ENCODE measurements at places on chromosomes 7 and 10. TPM values are rescaled to one million over a fixed set of nuclear protein-coding genes. Genes with fewer than 3 reads are reported as not detected.

ZFYVE27 gene
- total RNA-seq = 13.8 TPM

RGR gene
- not detected for total RNA-seq

ZNF746 gene
- total RNA-seq = 9.4 TPM

SNCG gene
- 27.5 TPM for total RNA-seq

PLAU gene
- total RNA-seq = 3.8 TPM

ALOX5 gene
- 6.7 TPM for total RNA-seq

OPALIN gene
- total RNA-seq = under 0.01 TPM

GIMAP8 gene
- total RNA-seq = 6.1 TPM

DOCK4 gene
- total RNA-seq = 3.5 TPM

AGMO gene
- total RNA-seq = 0.57 TPM

STOX1 gene
- total RNA-seq = 10.3 TPM

CYP2W1 gene
- total RNA-seq = 0.09 TPM

DNA sequence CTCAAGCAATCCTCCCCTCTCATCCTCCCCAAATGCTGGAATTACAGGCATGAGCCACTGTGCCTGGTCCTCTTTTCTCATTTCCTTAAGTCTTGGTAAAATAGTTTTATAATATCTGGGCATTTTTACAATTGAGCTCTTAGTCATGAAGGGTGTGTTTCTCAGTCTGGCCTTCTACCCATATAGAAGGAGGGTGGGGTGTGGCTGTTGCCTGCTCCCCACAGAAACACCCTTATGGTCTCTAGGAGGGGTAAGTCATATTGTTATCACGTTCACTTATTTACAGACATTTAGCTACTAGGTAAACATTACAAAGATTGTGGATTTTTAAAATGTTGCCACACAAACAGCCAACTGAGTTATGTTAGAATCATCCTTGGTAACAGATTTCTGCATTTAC is 6.7 kb upstream of the OTUD1 start:
- DNase-seq = no peak

- DNase-seq = no peak
Observed at GRCh38 chr7:118517275-118517674, 292.8 kb downstream of the ANKRD7 start.

GRCh38 chr7:128349466-128349825 is 5.7 kb upstream of the RBM28 start:
- DNase-seq = no peak

- DNase-seq = no peak
Observed at GRCh38 chr7:136709876-136710275, 158.6 kb upstream of the CHRM2 start.

- DNase-seq = no peak
Observed at GRCh38 chr10:104300736-104301292, 31.8 kb downstream of the GSTO2 start.

- no peak for DNase-seq
Observed at GRCh38 chr10:100705139-100705538, 40.2 kb upstream of the PAX2 start.

DNA sequence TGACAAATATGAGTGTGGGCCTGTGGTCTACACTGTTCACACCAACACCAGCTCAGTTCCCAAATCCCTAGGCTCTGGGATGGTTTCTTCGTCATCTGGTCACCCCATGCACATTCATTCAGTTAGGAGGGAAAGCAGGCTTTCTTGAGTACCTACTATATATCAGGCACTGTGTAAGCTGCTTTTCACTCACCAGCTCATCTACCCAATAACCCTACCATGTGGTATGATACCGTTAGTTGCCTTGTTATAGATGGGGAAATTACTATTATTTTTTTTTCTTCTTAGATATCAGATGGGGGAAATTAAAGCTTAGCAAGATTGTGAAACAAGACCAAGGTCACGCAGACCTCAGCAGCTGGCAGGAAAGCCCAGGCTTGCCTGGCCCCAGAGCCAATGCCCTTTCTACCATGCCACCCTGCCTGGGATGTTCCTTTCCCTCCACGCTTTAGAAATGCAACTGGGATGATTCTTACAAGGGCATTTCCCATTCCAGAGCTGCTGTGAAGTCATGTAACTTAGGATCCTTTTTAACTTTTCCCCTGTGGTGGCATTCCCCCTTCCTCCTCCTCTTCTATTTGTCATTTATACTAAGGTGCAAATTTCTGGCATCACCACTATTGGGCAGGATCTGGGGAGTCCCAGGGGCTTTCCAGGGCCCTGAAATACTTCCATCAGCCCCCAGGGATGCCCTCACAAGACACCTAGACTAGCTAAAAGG is 93.1 kb upstream of the EFCAB10 start:
- no peak for DNase-seq

DNA sequence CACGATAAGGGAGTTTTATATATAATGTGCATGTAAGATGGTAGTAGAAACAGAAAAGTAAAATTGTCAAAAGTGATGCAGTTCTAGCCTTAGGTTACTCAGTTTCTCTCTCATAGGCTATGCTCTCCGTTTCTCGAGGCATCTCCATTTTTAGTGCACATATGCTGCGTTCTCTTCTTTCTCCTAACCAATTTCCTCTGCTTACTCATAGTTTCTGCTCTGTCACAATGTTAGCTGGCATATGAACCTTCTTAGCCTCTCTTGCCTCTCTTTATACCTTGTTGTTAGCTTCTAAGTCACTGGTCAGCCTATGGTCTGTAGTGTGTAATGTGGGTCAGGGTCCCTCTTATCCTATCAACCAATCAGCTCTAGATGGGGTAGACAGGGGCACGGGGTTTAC is 280.6 kb upstream of the ETV1 start:
- no peak for DNase-seq

DNA sequence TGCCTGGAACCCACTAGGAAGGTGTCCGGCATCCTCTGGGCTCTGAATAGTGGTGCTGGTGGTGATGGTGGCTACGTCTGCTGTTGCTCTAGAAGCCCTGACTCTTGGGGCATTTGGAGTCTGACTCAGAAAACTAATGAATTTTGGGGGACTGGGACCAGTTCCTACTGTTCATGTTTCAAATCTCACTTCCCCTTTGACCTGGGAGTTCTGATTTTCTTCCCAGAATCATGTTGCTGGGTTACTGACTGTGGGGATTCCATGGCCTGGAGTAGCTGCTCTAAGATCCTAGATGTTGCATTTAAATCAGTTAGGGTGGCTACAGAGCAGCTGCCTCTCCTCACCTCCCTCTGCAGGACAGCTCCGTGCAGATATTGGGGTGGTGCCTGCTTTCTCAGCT is 3.2 kb downstream of the TSPAN33 start:
- DNase-seq = no peak

GRCh38 chr10:130787243-130787642 is 524.3 kb downstream of the TCERG1L start:
- no peak for DNase-seq

DNA sequence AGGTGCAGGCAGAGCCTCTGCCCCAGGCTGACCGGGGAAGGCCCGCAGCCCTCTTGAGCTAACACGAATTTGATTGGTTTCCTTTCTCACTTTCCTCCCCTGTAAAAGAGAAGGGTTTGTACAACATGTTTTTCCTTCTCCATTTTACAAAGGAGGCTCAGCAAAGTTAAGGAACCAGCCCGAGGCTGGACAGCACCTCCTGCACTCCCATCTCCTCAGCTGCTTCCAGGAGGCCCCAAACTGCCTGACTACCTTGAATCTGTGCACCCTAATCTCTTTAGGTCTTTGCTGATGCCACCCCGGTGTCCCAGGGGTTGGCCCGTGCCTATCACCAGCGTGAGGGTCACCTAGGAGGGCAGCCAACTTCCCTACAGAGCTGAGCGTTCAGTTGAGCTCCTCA is 4.2 kb downstream of the ALKBH4 start:
- DNase-seq = no peak

DNA sequence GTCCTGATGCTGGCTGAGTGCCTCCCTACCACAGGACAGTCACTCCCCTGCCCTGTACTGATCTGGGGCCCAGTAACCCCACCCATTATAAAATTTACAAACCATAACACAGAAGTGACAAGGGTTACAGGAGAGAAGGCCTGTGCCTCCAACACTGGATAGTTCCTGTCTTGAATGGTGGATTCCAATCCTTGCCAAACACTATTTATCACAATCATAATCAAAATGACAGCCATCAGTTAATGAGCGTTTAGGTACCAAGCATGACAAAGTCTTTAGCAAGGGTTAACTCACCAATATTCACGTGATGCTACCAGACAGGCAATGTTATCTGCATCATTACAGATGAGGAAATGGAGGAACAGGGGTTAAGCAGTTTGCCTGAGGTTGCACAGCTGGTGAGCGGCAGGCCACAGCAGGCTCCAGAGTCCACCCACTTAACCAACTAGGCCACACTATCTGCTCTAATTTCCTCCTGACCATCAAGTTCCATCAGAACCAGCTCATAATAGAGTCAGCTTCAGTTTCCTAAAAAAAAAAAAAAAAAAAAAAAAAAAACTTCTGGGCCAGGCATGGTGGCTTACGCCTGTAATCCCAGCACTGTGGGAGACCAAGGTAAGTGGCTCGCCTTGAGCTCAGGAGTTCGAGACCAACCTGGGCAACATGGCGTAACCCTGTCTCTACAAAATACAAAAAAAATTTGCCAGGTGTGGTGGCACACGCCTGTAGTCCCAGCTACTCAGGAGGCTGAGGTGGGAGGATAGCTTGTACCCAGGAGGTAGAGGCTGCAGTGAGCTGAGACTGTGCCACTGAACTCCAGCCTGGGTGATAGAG is 14.2 kb downstream of the PDLIM1 start:
- no peak for DNase-seq

DNA sequence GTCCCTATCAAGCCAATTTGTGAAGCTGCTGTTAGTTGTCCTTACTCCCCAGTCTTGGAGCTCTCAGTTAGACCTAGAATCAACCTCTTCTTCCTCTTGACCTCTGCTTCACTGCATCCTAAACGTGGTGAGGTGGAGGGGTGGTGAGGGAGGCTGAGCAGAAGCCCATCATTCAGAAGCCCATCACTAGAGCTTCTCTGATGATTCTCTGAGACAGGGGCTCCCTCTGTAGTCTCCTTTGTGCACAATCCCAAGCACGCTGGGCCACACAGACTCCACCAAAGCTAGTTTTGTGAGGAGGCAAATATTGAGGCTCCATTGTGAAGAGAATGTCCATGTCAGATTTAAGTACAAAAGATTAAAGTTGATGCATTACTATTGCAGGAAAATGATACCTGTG is 163.8 kb upstream of the PRSS1 start:
- no peak for DNase-seq

DNA sequence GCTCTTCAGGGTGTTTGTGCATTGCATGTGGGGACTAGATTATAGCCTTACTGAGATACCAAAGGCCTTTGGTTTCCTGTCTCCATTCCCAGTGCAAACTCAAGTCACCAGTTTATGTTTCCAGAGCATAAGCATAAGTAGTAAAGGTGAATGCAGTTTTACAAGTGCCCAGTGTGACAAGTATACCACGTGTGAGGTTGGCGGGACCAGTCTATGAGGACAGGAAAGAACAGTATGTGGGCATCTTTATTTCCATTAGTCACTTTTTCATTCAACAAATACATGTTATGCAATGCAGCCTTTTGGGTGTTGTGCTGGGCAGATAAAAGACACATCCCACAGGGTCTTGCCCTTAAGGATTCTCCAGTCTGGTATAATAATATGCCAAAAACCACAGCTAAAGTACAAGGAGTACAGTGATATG is 146.5 kb downstream of the ARID5B start:
- DNase-seq = no peak

DNA sequence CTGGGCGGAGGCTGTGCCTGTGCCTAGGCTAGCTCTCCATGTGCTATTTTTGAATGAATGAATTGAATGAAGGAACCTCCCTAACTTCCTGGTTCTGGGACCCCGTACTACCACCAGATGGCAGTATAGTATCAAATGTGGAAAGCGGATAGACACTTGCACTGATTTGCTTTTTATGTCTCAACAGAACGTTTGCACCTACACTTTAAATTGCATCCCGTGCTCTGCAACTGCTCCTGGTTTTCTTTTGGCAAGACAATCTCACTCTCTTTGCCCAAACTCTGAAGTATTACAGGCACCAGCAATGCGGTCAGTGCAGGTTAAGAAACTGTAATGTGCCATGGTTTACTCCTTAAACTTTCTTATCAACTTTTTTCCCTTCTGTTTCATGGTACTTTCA is 6.5 kb downstream of the FZD8 start:
- DNase-seq = peak; percentile 74

DNA sequence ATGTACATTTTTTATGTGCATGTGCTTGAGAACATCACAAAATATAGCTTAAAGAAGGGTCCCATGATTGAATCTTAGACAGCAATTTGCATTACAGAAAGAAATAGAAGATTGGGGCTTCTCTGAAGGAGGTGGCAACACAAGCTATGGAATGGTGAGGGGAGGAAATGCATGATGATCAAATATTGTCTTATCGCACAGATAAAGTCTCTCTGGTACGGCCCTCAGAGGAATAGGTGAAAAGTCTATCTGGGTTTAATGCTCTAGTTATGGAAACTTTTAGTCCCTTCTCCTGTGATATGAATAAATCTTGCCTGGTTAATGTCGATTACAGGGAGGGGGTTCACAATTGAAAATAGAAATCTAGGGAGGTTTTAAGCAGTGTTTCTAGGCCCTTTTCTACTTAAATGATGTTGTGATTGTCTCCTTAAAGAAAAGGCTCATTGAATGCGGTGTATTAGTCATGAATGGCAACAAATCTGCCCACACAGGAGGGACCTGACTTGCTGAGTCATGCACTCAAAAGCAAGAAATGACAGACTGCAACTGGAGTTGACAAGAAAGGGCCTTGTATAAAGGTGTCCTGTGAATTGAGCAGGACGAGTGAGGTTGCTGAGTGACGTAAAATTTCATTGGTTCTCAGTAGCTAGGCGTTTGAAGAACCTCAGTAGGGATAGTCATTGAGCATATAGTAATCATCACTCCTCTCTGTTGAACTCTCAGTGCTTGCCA is 133.4 kb upstream of the CSTF2T start:
- no peak for DNase-seq

DNA sequence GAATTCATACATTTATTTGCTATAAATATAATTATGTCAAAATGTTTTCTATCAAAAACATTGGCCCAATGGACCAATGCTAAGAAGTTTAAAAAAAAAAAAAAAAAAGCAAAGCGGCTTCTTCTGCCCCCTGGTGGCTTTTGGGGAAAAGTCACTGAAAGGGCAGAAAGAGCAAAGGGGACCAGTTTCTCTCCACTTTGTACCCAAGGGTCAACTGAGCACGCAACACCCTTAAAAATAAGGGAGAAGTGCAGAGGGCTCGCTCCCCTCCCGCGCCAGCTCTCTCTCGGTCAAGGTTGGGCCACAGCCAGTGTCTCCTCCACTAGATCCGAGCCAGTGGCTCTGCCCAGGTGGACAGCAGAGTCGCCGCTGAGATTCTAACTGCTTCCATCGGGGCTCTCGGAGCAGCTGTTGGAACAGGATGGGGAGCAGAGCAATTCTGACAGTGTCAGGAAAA is 136.4 kb upstream of the FGFR2 start:
- DNase-seq = no peak

- DNase-seq = no peak
Observed at GRCh38 chr7:2873686-2874551, 29.8 kb upstream of the GNA12 start.
